Testis (tissue), 5 donors: ENCODE measurements at places on chromosomes 2 and 18. TPM values are rescaled to one million over a fixed set of nuclear protein-coding genes. Genes with fewer than 3 reads are reported as not detected.

The TWIST2 gene
- total RNA-seq, result 10.3 TPM

The ATIC gene
- 53.0 TPM for total RNA-seq

The GCG gene
- total RNA-seq, result not detected

The AGXT gene
- 0.24 TPM for total RNA-seq

The CHST9 gene
- 20.9 TPM for total RNA-seq

The NDUFS1 gene
- total RNA-seq, result 73.1 TPM

The SRD5A2 gene
- 1.4 TPM for total RNA-seq

The USP37 gene
- total RNA-seq, result 39.3 TPM

The CLHC1 gene
- total RNA-seq, result 7.9 TPM

The GCKR gene
- total RNA-seq, result 2.3 TPM

The IGFBP5 gene
- total RNA-seq, result 308 TPM

The CHRND gene
- total RNA-seq, result 0.16 TPM

The LHCGR gene
- 1.5 TPM for total RNA-seq

The LYG2 gene
- 0.43 TPM for total RNA-seq

The SMC6 gene
- 73.8 TPM for total RNA-seq

The ERMN gene
- 1.1 TPM for total RNA-seq

The IFT172 gene
- total RNA-seq, result 76.4 TPM

The IL1F10 gene
- not detected for total RNA-seq

The LOXHD1 gene
- 11.3 TPM for total RNA-seq

The MTHFD2 gene
- total RNA-seq, result 23.2 TPM

The NYAP2 gene
- 0.24 TPM for total RNA-seq

The CROCC2 gene
- 0.55 TPM for total RNA-seq

The OTOS gene
- not detected for total RNA-seq

The FBXO15 gene
- 39.1 TPM for total RNA-seq
